ENCODE measurements at places on chromosomes 1 and 21. TPM values are rescaled to one million over a fixed set of nuclear protein-coding genes. Genes with fewer than 3 reads are reported as not detected.

Gene RNU11
- not detected for polyA plus RNA-seq

Gene HES4
- polyA plus RNA-seq: 14.4 TPM

Gene SNX7
- 25.2 TPM for polyA plus RNA-seq

GRCh38 chr1:62356257-62356835, 37.1 kb upstream of the KANK4 start:
- H3K4me1 ChIP-seq: peaks cover 8% of the 10 kb centered on the region
- no peak for DNase-seq
- no peaks in the 10 kb centered on the region for H3K27me3 ChIP-seq
- H3K4me3 ChIP-seq: no peak overlapping the region
- no peaks in the 10 kb centered on the region for H3K36me3 ChIP-seq
- no peak overlapping the region for H3K27ac ChIP-seq

DNA sequence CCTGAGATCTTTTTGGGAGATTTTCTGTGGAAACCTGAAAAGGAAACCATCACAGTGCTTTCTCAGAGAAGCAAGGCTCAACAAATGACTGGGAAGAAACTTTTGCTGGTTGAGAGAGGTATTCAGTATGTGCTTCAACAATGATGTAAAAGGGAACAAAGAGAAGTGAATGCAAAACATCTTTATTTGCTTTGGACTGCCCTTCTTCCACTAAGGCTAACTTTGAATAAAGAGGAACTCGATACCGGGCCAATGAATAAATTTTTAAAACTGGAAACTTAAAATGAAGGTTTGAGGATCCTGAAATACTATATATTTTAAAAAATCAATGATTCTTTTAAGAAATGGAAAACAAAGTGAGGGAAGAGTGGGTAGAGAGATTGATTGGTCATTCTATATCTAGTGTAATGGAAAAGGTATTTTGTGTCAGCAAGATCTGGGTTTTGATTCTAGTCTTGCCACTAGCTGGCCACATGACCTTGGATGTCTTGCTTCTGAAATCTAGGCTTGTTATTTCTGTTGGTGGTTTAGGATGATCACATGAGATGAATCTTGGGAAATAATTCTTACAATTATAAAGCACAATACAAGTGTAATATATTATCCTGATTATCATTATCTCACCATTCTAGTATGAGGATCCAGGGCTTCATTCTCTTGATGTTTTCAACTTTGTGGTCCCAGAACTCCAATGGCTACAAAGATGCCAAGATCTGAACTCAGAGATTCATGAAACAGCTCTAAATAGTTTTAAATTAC, 34.6 kb upstream of the APOBEC4 start:
- H3K4me1 ChIP-seq: no peaks in the 10 kb centered on the region
- H3K36me3 ChIP-seq: no peaks in the 10 kb centered on the region
- peak overlapping the region; percentile 62 for H3K27ac ChIP-seq
- peak; percentile 74 for DNase-seq
- no peaks in the 10 kb centered on the region for H3K27me3 ChIP-seq

- DNase-seq: no peak
- no peak overlapping the region for H3K27ac ChIP-seq
- no peaks in the 10 kb centered on the region for H3K27me3 ChIP-seq
Measured at GRCh38 chr1:107785496-107786202, 179.3 kb downstream of the VAV3 start.

- no peak for DNase-seq
- H3K4me1 ChIP-seq: peaks cover 19% of the 10 kb centered on the region
- H3K4me3 ChIP-seq: no peak overlapping the region
- H3K27me3 ChIP-seq: peaks cover 22% of the 10 kb centered on the region
Measured at GRCh38 chr21:31560479-31560878, 99.0 kb upstream of the SOD1 start.

DNA sequence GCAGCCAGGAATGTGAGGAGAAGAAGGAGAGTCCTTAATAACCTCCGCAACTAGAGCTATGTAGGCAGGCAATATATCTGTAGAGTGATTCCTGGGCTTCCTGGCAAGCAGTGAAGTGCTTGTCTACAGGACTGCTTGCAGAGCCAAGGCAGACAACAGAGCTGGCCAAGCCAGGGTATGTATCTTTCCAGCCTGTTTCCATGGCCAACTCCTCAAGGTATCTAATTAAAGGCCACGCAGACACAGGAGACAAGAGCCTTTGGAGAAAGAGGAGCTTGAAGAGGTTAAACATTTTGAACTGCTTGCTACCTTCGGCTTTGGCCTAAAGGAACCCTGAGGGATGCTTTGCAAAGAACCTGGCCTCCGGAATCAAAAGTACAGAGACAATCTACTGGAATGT, 137.4 kb downstream of the PIGK start:
- H3K27me3 ChIP-seq: no peaks in the 10 kb centered on the region
- DNase-seq: peak; percentile 49

GRCh38 chr21:43868461-43868860, 3.4 kb downstream of the AGPAT3 start:
- H3K4me3 ChIP-seq: no peak overlapping the region
- no peaks in the 10 kb centered on the region for H3K27me3 ChIP-seq
- peaks cover 12% of the 10 kb centered on the region for H3K4me1 ChIP-seq
- H3K36me3 ChIP-seq: peaks cover 20% of the 10 kb centered on the region
- no peak for DNase-seq

- DNase-seq: no peak
- no peak overlapping the region for H3K4me3 ChIP-seq
- H3K4me1 ChIP-seq: no peaks in the 10 kb centered on the region
- no peaks in the 10 kb centered on the region for H3K36me3 ChIP-seq
- no peak overlapping the region for H3K27ac ChIP-seq
Measured at GRCh38 chr1:73801912-73802429, 396.0 kb downstream of the LRRIQ3 start.

Measured in muscle of leg (tissue), 16 donors.